ENCODE measurements at places on chromosomes 1 and 21.

- DNase-seq, result no peak
Observed at GRCh38 chr1:246114369-246114768, 392.7 kb downstream of the SMYD3 start.

DNA sequence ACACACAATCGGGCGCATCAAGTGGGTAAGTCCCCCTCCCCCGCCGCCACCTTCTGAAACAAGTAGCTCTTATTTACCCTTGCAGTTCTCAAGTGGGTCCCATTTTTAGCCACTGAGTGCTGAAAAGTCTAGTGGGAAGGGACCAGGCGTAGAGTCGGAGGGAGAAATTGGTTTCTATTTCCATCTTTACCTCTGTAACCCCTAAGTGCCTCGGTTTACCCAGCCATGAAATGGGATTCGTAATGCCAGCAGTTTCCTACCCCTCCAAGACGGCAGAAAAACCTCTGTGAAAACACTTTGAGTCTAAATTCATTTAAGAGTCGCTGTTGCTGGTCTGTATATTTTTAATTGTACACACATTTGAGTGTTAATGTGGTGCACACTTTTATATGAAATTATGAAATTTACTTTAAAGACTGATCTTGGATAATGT is 928 bp downstream of the TLCD4 start:
- DNase-seq, result no peak

- DNase-seq, result no peak
Observed at GRCh38 chr1:226135059-226135651, 51.4 kb downstream of the ACBD3 start.

DNA sequence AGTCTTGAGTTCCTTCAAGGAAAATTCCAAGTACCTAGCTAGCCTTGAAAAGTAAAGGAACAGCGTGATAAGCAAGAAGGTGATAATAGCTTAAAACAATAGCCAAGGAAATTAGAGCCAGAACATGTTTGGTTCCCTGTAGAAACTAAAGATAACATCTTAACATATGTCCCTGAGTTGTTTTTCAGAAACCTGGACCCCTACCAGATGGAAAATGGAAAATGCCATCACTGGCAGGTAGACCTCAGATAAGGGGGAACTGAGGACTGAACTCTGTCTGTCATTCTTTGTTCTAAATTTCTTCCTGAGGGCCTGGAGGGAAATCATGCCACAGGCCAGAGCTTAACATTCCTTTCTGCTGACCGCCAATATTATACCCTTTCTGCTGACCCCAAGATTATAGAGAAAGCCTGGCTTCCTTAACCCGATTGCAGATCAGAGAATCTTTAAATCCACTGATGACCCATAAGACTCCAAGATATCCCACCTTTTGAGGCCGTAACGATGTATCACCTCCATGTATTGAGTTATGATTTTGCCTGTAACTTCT is 23.4 kb downstream of the CNIH3 start:
- DNase-seq, result no peak

DNA sequence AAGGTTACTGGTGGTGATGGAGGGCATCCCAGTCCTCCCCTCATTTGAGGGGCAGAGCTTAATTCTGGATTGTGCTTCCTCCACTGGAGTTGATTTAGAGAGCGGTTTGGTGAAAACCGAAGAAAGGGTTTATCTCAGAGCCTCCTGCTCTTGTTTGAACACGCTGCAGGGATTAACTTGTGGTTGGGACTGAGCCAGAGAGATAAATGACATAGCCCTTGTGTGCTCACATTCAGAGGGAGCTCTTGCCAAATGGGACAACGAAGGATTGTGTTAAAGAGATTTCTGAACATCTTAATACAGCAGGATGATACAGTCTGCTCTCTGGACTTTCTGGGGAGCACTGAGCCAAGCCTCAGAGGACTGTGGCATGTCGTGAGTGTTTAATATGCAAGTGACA is 308.2 kb downstream of the DISC1 start:
- DNase-seq, result no peak

DNA sequence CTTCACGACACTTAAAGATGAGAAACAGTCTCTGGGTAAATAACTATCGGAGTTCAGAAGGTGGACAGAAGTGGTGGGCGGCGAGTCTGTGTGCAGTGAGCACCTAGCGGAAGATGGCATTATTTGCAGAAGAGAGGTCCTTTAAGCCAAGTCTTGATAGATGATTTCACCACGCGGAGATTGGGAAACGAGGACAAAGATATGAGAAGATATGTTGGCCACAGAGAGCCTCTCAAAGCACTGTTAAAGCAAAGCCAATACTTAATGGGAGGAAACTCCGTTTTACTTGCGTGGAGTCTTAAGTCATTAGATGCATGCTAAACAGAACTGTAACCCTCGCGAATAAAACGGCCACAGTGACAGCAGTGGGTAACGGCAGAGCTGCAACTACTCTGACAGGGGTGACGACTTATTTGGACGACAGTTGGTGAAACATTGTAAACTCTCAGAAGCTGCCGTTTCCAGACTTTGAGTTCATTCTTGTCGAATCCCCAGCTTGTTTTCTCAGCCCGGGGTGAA is 577 bp upstream of the CEP350 start:
- DNase-seq, result peak; percentile 64

GRCh38 chr21:46226920-46227599 is 1.5 kb downstream of the LSS start:
- no peak for DNase-seq

DNA sequence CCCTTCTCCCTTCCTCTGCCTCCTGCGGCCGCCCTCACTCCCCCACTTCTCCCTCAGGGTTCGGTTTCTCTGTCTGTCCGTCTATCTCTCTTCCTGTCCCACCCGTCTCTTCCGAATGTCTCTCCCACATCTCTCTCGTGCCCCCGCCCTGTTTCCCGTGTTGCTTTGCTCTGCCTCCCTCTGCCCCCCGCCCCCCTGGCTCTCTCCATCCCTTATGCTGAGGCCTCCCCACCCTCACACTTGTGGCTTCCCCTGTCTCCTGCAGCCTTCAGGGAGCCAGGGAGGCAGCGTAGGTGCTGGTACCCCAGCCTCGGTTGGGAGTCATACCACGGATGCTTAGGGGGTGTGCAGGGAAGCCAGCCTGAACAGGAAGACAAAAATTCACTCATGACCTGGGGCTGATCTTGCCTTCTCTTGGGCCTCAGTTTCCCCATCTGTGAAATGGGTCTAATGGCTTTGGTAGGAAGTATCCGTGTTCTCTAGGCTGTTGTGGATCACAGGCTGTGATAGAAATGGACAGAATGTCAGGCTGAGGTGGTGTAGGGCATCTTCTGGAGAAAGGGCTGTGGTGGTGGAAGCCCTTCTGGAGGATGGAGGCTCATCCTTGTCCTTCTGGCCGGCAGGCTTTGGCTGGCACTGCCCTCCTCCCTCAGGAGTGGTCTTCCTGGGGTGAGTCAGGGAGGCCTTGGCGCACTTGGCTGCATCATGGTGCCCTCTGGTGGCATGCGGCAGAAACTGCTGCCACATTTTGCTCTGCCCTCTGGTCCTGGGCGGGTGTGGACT is 55.5 kb downstream of the FOXO6 start:
- DNase-seq, result peak; percentile 54

DNA sequence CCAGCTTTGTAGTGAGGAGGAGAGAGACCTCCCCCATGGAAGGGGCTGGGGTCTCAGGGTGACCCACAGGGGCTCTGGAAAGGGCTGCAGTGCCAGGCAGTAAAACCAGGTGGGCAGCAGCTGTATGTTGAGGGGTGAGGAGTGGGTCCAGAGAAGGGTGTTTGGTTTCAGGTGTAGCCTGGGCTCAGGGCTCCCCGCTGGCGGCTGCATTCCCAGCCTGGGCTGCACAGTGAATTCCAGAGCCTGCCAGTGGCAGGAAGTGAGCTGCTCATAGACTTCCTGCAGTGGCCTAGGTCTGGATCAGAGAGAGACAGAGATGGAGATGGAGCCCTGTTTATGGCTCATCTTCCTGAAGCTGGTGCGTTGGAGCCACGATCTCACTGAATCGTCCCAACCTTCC is 356.4 kb downstream of the PTPRU start:
- DNase-seq, result no peak

DNA sequence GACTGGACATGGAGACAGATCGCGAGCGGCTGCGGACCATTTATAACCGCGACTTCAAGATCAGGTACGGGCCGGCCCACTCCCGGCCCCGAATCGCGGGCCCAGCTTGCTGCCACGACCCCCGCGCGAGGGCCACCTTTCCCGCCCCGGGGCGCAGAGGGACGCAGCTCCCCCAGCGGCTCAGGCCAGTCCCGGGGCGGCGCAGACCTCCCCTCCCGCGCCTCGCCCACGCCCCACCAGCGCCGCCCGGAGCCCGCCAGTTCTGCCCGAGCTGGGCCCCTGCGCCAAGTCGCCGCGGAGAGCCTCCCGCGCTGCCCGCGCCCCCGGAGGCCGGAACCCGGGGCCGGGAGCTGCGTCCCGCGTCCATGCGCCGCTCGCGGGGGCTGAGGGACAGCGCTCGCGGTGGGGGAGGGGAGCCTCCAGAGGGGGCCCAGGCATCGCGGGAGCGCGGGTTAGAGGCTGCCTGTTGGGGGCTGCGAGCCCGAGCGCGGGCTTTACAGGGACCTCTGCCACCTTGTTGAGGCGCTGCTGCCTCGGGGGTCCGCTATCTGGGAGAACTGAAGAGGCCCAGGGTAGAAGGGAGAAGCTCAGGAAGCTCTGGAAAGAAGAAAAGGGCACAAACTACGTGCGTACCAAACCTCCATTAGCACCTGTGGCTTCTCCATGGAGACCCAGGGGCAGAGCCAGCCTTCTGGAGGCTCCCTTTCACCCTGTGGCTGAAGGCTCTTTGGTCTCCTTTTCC is 698 bp downstream of the MOV10 start:
- peak; percentile 44 for DNase-seq

DNA sequence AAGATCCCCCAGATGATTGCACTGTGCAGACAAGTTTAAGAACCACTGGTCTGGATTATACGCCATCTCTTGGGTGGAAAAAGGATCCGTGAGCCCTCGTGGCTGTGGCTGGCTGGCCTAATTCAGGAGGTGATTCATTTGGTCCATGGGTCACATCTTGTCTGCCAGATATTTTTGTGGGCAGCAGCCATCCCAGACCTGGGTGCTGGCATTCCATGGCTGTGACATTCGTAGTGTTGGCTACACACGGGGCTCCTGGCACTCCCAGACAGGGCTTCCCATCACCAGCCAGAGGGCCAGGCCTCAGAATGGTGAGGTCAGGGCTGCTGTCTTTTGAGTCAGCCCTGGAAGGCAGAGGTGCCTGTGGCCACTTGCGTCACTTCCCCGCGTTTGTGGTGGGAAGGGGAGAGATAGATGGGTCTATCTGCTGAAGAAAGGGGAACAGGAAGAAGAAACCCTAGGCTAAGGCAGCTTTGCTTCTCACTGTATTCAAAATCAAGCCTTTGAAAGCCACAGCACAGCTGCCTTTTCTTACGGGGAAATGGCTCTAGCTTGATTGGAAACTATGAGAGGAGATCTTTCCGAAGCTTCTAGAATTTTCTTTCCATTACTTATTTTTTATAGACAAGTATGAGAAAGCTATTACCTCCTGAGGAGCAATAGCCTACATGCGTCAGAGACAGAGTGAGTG is 32.4 kb downstream of the EIF2D start:
- peak; percentile 79 for DNase-seq

DNA sequence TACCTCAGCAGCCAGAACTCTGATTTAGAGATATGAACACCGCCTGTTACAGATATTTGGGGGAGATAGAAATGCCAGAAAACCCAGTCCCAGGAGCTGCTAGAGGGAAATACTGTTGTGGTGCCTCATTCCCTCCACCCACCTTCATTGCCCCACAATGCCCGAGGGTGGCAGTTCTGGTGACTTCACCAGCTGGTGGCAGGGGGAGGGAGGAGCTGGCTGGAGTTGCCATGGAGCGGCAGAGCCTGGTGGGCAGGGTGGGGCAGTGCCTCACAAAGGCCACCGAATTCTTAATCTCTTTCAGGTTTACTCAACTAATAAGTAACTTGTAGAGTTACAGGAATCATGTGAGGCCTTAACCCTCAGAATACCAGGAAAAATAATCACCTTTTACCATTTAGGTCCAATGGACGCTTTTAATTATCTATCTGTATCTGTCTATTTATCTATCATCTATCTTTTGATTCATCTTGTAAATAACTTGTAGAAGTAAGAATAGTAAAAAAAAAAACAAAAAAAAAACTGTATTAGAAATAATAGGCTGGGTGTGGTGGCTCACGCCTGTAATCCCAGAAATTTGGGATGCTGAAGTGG is 11.7 kb upstream of the S100A11 start:
- DNase-seq, result peak; percentile 76

- DNase-seq, result no peak
Observed at GRCh38 chr1:158126425-158126824, 54.3 kb upstream of the CD1D start.

DNA sequence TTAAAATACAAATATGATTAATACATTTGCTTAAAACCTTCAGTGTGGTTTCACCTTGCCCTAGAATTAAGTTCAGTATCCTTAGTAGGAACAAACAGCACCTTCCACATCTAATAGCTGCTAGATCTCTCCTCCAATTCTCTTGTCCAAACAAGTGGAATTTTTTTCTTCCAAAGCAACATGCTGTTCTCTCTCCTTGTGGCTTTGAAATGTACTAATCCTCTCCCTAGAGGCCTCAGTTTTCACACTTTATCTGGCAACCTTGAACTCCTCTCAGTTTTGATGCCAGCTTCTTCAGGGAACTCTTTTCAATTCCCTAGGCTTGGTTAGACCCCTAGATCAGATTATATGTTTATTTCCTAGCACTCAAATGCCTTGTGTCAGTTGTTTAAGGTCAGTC is 87.0 kb downstream of the GLUL start:
- DNase-seq, result no peak

- DNase-seq, result no peak
Observed at GRCh38 chr1:170619241-170620028, 44.5 kb upstream of the PRRX1 start.

DNA sequence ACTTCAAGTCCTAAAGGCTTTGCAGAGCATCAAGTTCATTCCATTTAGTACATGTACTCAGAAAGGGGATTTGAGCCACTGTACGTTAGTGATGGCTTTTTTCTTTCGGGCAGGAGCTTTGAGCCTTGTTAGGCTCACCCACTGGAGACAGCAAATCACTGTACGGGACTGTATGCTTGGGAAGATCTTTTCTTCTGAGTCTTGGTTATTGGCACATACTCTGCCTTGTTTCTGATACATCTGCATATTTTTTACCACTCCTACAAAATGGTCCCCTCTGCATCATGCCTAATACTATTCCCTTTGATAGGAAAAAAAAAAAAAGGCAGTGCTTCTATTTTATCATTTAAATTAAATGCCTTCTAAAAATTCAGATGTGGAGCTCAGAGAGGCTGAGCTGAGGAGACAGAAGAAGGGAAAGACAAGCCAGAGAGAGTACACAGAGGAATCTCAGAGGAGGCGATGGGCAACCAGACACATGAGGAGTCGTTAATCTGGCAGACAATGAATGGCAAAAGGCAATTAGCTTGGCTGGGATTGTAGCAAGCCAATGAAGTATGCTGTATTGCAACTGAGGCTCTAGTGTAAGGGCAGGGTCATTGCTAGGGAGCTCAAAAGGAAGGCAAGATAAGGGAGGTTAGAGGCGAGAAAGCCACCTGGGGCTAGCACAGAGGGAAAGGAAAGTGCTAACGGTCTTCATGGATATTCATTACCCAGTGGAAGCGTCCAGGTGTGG is 39.4 kb downstream of the PHC2 start:
- no peak for DNase-seq
